ENCODE measurements at places on chromosomes 13 and 19.

- no peak for DNase-seq
Observed at GRCh38 chr13:65653613-65654012, 1576.5 kb downstream of the PCDH9 start.

GRCh38 chr19:35797663-35798062 lies 15.0 kb downstream of the PRODH2 start:
- DNase-seq = no peak

DNA sequence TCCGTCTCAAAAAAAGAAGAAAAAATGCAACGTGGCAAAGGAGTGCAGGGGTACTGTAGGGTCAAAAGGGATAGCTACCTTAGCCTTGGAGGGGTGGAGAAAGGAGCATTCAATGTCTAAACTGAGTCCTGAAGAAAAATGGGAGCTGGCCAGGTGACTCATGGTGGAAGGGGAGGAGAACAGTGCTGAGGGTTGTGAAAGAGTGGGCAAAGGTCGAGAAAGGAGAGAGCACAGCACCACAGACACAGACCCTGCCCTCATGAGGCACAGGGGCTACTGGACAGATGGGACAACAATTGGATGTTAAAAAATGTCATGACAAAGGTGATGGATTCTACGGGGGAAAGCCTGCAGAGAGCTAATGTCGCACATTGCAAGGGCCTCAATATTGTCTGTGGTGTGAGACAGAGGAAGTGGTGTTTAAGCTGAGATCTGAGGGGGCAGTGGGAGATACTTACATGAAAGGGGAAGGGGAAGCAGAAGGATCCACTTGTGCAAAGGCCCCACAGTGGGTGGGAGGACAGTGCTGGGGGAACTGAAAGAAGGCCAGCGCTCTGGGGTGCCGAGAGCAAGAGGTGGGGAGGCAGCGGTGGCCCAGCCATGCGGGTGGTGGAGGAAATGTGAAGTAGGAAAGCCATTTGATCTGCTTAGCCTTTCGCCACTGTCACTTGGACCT lies 42.9 kb upstream of the URAD start:
- DNase-seq = no peak

DNA sequence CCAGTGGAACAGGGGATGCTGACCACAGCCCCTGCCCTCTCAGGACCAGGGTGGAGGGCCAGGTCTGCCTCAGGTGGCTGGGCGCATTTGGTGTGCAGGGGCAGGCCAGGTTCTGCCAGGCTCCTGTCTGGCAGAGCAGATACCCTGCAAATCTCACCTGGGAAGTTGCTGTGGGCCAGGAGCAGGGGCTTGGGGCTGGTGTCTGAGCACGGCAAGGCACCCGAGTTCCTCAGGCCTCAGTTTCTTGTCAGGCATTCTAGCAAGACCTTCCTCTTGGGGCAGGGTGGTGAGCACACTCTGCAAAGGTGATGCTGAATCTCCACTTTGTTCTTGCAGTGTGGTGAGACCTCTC lies 1.1 kb downstream of the CRTC1 start:
- DNase-seq = no peak

- no peak for DNase-seq
Observed at GRCh38 chr13:50348371-50348770, 333.1 kb downstream of the KCNRG start.

DNA sequence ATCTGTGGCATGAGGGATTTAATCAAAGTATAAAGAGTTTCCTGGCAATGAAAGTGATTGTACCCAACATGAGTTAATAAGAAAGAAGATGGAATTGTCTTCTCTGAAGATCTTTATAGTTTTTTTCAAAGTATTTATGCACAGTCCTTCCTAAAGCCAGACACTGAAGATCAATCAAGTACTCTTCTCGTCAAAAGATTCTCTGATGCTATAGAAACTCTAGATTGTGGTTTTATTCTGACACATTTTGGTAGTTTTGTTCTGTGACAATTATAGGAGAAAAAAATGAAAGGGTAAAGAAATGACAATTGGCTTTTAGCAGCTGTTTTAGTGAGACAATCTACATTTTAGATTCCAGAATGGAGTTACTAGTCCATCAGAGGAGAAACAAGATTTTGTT lies 10.4 kb upstream of the ENOX1 start:
- no peak for DNase-seq

GRCh38 chr13:97306645-97307044 lies 84.5 kb downstream of the MBNL2 start:
- peak; percentile 54 for DNase-seq

- peak; percentile 27 for DNase-seq
Observed at GRCh38 chr13:51034906-51035305, 76.2 kb downstream of the C13orf42 start.

DNA sequence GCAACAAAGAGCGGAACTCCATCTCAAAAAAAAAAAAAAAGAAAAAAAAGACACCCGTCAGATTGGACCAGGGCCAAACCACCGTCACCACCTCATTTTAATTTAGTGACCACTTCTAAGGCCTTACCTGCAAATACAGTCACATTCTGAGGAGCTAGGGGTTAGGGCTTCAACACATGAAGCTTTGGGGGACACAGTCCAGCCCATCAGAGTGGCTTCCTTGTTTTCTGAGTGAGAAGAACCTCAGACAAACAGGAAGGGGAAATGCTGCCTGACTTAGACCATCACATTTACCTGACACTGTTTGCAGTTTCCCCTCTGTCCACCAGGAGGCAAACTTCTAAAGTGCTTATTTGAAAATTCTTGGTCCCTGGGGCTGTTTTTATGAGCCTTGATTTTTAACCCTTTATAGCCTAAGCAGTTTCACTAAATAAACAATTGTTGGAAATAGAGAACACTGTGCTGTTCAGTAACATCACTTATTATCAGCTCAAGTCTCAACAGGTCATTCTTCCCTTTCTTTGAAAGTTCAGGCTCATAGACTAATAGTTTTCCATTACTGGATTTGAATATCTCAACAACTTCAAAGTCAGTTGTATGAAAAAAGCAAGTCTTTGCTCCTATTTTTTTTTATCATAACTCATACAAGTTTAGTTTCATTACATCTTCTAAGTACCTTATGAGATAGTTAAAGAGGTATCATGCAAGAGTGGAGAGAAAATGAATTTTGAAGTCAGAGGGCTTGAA lies 74.9 kb upstream of the WASF3 start:
- peak; percentile 72 for DNase-seq

DNA sequence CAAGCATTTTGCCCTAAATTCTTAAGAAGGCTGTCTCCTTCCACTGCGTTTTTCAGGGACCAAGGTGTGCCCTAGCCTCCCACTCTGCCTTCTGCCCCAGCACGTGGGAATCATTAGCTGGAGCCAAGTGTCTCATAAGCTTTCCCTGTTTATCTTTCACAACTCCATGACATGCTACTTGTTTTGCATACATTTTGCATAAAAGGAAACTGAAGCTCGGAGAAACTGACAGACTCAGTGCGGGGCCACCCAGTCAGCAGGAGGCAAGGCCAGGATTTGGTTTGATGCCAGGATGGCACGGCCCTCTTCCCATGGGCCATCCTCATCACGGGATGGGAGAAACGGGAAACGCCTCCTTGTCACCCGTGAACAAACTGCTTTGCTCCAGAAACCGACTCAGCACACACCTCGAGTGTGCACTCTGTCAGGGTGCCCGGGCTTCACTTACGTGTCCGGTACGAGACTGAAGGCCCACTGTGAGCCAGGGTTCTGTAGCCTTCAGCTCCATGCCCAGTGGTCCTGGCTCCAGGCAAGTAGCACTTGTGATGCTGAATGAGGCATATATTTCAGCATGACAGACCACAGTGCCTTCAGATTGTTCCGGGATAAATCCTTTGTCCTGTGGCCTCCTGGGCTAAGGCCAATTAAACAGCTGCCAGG lies 9.6 kb downstream of the CEBPA start:
- DNase-seq = peak; percentile 30

DNA sequence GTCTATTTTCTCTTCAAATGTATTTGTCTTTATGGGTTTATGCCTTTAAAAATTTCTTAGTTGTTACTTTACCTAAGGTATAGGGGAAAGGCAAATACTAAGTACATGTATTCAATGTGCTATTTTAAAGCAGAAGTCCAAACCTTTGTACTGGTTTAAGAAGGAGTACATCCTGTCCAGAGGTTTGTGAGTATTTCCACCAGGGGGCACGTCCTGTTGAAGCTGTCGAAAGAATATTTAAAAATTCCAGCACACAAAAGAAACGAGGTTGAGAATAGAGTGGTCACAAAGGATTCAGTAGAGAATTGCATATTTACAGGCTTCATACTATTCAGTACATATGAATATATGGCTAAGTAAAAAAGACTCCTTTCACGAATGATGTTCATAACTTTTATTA lies 59.8 kb downstream of the URI1 start:
- DNase-seq = peak; percentile 3

DNA sequence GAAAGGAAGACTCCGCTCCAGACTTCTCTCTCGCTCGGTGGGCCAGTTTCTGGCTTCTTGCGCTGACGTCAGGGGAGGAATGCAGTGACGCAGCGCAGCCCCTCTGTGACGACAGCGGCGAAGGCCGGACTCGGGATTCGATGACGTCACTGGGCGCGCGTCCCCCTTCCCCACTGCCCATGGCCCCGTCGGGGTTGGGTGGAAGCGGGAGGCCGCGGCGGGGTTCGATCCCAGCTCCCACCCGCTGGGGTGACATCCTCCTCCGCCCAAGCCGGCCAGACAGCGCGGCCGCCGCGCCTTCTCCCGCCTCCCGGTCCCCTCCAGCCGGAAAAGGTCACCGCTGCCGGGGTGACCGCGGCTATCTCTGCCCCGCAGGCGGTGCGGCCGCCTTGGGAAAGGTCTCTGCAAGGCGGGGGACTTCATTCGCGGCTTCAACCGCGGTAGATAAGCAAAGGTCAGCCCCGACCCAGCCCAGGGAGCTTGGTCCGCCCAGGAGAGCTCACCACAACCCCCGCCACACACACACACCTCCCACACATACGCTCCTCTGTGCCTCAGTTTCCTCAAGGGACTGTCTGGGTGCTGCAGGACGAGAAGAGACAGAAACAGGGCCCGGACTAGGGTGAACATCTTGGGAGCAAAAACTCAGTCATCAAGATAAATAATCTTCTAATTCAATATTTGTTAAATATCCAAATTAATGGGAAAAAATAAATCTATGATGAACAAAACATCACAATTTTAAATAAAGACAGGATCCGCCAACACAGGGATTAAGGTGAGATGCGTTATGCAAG lies 844 bp upstream of the RFX1 start:
- no peak for DNase-seq

DNA sequence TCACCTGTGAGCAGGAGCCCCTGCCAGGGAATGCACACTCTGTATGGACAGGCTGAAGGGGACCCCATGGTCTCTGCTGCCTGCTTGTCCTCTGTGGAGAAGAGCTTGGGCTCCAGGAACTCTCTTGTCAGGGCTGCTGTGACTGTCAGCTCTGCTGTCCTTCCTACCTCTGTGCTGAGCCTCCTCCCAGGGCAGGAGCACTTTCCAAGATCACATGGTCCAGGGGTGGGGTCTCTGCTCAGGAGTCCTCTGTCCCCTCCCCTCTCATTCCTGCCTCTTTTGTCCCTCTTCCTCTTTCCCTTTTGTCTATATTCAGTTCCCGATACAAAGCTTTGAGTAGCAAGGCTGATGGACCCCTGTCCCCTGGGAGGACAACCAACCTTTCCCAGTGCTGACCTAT lies at the start of gene CEACAM7:
TSS of gene CEACAM7 (minus strand) at position 173 of the 400 bp plus-strand sequence. CDS start at position 68, 105 bp downstream.
- no peak for DNase-seq

DNA sequence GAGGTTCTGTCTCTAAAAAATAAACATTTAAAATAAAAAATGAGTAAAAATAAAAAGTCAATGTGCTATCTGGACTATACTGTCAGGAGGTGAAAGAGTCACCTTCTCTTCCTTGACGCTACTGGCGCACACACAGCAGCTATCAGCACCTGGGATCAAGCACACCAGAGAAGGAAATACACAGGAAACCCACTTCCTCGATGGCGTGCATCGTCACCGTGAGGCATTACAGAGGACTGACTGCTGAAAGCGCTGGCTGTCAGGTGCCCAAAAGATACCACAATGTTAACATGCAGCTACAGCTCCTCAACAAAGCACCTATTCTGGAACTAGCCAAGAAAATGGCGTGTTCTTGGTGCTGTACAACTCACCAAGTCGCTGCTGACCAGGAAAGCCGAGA lies 6.1 kb downstream of the SLC35E1 start:
- DNase-seq = no peak

- DNase-seq = no peak
Observed at GRCh38 chr19:33391631-33392249, 18.2 kb downstream of the CEBPG start.

DNA sequence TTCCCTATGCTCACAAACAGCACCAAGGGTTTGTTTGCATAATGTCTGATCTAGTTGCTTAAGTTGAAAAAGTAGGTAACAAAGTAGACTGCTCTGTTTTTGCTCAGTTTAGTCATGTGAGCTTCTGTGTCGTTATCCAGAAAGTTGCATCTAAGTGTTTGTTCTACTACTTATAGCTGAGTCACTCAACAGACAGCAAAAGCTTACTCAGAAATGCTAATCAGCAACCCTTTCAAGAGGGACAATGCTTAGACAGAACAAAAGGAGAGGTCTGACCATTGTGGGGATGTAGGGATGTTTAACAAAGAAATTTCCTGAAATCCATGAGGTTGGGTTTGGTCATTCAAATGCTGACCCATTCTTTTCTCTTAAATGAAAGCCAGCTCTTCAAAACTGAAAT lies 106.4 kb downstream of the ATP8A2 start:
- DNase-seq = no peak

- no peak for DNase-seq
Observed at GRCh38 chr19:47691782-47692181, 21.4 kb upstream of the EHD2 start.

DNA sequence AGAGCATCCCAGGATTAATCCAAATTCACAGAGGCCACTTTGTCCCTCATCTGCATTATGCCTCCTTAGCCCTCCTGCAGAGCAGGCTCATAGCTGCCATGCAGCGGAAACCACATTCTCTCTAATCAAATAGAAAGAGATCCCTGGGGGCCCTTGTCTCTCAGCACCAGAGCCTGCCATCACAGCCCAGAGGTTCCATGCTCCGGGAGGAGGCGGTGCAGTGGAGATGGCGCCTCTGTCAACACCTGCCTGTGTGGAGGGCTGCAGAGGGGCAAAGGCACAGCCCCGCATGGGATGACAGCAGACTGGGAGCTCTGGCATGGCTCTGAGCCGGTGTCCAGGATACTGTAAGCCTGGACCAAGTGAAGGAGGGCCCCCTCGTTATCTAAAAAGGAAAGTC lies 111.3 kb downstream of the SLC7A1 start:
- DNase-seq = no peak

- DNase-seq = no peak
Observed at GRCh38 chr13:26221399-26221720, 754 bp downstream of the RNF6 start.
